ENCODE measurements at places on chromosomes 13 and 19.
A peak's percentile ranks its signal among the peaks of the same experiment; 100 is the strongest.

DNA sequence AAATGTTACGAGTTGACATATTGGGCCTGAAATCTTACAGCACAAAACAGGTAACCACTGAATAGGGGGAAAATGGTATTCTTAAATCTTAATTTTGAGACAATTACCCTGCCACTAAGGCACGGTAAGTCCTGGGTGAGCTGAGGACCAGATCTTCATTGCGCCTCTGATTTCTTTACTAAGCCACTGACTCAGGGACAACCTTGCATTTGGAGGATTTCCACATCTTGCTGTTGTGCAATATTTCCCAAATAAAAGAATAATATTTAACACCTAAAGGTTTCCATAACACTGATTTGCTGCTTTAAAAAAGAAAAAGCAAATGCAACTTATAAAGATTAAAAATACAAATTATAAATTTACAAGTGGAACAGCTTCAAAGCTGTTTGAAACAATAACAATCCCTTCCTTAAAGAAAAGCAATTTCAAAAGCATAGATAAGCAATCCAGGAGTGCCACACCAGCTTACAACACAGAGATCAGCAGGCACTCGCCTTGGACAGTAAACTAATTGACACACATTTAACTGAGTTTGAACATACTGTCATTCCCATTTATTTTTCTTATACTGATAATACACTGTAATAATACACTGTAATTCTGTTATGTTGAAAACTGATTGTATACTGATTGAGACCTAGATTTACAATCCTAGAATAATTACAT is 79.6 kb upstream of the DOCK9 start:
- DNase-seq, result no peak

DNA sequence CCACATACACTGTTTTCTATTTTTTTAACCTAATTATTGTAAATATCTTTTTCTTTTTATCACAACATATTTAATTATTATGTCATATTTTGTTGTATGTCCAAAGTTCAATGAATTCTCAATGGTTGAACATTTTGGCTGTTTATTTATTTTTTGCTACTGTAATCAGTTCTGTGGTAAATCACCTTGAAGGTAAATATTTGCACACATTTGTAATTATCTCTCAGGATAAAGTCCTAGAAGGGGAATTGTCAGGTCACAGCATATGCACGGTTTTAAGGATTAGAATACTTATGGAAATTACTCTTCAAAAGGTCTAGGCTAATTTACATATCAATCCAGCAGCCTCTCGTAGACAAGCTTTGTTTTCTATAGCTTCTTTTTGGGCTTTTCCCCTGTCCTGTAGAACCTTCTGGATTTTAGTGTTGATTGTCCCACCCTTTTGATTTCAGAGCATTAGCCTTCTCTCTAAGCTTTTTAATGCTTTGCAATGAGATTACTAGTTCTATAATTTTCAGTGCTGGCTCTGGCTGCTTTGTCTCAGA is 362.6 kb downstream of the KCNRG start:
- DNase-seq, result no peak

DNA sequence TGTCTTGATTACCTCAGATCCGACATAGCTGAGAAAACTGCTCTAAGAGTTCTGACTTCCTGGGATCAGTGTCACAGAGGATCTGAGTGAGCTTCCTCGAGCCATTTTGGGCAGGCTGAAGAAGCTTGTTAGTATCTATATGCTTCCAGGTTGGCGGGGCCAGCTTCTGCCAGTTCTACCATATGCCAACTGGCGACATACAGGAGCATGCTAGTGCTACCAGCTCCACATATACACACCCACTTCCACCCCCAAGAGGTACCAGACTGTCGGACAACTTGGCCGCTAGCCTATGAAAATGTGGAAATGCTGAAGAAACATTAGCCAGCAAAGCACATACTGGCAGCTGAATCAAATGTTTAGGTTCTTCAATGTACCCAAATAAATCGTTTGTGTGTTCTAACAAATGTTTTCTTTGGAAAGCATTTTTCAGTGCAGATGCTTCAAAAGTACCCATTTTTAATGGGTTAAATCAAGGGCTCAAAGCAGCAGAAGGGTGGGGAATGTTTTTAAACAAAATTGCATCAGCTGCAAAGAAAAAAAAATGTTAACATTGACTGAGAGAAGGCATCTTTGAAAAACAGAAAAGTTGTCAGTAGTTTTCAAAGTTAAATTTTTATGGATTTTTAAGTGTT is 163.7 kb downstream of the KLF12 start:
- no peak for DNase-seq

- no peak for DNase-seq
Observed at GRCh38 chr19:2341244-2341751, 12.8 kb downstream of the SPPL2B start.

DNA sequence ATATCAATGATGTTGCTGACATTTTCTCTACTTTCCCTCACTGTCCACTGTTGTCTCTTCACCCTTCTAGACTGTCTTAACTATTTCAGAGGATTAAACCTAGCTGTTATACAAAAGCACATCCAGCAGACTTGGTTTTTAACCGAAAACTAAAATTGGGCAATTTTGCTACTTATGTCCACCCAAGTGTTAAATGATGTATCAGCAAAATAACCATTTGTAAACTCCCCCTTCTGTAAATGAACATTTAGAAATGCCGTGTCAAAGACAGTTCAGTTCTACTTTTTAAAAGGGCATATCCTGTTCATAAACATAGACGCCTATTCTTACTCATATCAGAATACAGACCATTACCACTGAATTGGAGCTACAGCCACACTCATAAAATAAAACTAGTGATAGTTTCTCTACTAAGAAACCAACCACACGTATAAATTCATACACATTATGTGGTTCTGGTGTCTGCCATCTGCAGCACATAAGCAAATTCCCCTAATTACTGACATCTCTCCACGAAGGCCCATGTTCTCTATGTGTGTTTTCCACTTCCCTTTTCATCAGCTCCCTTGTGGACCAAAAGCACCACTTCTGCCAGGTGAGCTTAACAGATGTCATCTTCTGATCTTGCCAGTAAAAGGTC is 1091.8 kb downstream of the PCDH9 start:
- DNase-seq, result no peak

DNA sequence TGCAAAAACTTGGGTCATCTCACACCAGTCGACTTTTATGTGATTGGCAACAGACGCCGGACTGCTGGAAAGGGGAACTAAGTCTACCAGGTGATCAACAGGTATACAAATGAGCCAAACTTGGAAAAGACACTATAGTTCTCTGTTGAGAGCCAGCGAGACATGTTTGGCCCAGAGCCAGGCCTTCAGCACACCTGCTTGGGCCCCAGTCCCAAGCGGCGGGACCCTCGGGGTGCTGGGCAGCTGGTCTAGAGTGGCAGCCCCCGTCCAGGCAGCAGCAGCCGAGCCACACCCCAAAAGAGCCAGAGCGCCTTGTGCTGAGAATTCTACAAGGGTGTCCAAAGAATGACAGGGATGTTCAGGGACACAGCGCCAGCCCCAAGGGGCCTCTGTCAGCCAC is 28.0 kb downstream of the NAXD start:
- no peak for DNase-seq

- no peak for DNase-seq
Observed at GRCh38 chr19:32771596-32771995, 52.0 kb downstream of the TDRD12 start.

- DNase-seq, result no peak
Observed at GRCh38 chr19:9883764-9884163, 48.6 kb downstream of the PIN1 start.

DNA sequence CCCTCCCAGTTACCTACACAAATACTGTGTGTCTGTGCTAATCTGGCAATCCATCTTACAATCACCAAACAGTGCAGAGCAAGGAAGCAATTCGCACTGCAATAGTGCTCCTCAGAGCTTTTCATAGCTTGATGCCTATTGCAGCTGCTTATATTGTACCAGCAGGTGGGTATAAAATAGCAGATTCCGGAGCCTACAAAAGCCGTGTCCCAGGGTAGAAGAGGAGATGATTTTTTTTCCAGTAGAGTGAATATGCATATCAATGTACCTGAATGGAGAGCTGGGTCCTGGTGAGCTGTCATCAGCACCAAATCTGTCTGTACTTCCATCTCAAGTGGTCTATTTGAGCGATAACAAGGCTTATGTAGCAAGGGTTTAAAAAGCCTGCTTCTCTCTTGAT is 668.4 kb downstream of the DIAPH3 start:
- DNase-seq, result no peak

GRCh38 chr13:45327253-45327955 is 13.6 kb downstream of the TPT1 start:
- no peak for DNase-seq

DNA sequence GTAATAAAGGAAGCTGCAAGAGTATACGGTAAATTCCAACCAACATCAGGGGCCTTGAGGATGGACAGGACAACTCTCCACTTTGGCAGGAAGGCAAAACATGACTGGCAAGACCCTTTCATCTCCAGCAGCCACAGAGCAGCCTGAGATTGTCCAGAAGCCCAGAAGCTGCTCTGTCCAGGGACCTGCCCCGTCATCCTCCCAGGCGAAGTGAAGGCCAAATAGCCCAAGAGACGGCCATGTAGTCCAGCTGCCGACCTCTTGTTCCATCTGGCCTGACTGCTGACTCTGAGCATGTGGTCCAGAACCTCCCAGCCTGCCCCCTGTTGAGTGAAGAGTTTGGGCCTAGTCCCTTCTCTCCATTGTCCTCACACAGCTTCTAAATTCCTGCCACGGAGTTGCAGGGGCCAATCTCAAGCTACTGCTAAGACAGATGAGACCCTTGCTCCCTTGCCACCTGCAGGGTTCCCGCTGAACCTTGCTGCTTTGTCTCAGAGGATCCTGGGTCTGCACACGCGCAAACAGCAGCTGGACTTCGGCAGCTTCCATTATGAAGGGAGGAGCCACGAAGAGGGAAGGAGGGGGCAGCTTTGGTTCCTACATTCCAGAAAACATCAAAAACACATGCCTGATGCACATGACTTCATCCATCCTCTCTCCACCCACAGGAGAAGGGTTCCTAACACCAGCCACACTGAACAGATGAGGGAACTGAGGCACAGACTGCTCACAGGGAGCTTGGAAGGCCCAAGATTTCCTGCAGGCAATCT is 196.9 kb downstream of the KATNAL1 start:
- no peak for DNase-seq

DNA sequence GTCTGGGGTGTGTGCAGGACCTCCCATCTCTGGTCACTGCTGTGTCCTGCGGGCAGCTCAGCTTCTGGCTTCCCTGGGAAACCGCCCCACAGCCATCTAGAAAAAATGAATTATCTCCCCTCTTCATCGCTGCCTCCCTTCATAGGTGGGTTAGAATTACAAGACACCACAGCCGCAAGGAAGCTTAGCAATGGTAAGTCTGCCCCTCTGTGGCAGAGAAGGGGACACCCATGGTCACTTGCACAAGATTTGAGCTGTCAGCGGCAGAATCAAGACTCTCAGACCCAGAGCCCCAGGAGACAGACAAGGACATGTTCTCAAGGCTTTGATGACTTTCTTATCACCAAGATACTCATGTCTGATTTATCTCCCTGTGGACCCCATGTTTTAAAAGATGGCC is 110.8 kb upstream of the PABPC3 start:
- DNase-seq, result no peak

DNA sequence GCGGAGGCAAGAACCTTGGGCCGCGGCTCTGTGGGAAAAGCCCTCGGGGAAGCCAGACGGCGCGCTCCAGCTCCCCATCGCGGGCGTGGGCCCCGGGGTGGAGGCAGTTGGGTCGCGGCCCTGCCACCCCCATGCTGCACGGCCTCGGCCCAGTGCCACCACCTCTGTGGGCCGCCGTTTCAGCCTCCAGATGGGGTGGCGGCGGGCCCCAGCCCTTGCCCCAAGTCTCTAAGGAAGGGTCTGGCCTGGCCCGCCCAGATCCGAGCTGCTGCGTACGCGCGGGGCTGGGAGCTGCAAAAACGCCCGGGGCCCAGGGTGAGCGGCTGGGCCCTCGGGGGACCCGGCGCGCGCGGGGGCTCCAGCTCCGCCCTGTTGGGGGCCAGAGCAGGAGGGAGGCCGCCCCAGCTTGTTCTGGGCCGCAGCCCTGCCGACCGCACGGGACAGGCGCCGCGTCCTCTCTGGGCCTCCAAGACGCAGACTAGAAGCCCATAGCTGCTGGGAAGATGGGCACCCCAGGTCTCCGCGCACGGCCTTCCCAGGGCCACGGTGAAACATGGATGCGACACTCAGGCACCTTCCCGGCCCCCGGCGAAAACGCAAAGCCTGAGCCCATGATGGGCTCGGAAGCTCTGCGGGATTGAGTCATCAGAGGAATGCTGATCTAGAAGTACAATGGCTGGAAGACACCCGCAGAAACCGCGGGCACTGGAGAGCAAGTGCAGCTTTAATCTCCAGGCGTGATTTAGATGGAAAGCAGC is 110.1 kb downstream of the KCTD15 start:
- DNase-seq, result no peak

DNA sequence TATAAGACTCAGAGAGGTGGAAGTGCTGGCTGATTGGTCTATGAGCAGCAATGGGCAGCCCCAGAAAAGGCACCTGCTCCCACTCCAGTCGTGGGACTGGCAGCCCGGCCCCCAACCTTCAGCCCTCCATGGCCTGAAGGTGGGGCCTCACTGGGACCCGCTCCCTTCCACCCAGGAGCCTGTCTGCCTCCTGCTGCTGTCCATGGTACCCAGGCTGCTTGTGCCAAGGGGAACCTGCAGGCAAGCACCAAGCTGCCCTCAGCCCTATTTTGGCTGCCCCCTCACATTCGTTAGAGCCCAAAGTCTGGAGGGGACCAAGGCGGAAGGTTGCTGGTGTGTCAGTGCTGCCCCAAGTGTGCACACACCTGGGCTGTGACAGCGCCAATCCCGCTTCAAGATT is 2304.9 kb downstream of the PCDH9 start:
- no peak for DNase-seq

GRCh38 chr19:47315125-47315821 is 5.6 kb downstream of the C5AR1 start:
- peak; percentile 96 for DNase-seq

GRCh38 chr19:21709464-21709863 is 57.9 kb downstream of the ZNF100 start:
- no peak for DNase-seq

DNA sequence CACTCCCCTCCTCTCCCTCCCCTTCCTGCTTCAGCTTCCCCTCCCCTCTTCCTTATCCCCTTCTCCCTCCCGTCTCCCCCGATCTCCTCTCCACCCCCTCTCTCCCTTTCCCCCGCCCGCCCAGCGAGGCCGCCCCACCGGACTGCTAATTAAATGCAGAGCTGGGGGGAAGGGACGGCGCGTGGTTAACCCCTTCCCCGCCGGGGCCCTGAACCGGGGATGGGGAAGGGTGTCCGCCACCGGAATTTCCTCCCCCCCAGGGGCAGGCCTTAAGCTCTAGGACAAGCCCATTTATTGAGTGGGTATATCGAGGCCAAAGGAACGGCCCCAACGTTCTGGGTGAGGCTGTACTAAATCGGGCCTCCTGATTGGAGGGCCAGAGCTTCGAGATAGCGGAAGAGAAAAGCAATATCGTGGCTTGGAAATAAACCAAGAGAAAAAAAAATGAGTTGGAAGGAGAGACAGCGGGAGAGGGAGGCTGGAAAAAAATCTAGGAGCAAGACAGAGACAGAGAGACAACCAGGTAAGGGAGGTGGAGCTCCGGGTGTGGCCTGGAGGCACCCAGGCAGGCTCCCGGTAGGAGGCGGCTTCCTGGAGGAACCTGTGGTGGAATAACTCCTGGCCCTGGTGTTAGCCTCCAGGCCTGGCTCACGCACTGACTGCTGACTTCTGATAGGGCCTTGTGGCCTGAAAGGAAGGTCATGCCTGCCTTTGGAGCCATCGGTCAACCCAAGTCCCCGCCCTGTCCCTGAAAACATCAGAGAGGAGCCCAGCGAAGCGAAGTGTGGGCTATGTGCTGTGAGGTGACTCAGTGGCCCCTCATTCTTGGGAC is 11.6 kb upstream of the JUND start:
- no peak for DNase-seq

GRCh38 chr13:114034481-114034891 is 60.6 kb upstream of the C13orf46 start:
- DNase-seq, result no peak

- no peak for DNase-seq
Observed at GRCh38 chr19:4042064-4042730, 24.5 kb downstream of the ZBTB7A start.

All from HT1080 (cell line).